ENCODE measurements at places on chromosomes 13 and 19. TPM values are rescaled to one million over a fixed set of nuclear protein-coding genes. Genes with fewer than 3 reads are reported as not detected.
A peak's percentile ranks its signal among the peaks of the same experiment; 100 is the strongest.

DNA sequence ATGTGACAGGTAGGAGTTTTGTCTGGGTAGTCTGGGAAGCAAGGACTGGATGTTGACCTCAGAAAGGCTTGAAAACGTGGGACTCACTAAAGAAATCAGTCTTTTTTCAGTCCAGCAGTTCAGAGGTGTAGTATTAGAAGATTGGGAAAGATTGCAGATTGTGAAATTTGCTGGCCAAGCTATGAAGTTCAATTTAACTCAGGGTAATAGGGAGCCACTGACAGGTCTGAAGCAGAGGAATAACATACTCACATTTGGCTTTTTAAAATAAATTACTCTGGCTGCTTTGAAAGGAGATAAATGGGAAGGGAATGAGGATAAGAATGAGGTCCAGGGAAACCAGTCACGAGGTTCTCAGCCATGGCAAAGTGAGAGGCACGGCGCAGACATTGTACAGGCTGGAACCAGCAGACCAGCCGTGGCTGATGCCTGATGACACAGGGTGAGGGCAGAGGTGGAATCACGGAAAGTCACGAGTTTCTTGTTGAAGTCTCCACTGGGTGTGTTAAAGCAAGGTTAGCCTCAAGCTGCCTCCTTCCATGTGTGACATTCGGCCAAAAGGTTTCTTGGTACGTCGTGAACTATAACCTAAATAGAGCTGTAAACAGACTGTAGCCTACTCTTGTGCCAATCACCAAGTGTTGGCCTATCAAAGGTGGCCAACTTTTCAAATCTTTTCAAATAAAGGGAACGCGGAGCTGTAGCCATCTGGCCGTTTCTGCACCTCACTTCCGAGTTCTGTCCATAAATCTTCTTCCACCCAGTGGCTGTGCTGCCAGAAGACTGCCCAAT is 377.6 kb downstream of the IRS2 start:
- no peaks in the 10 kb centered on the region for H3K4me1 ChIP-seq
- no peak overlapping the region for H3K27ac ChIP-seq
- no peaks in the 10 kb centered on the region for H3K36me3 ChIP-seq
- H3K4me3 ChIP-seq = no peak overlapping the region
- H3K27me3 ChIP-seq = no peaks in the 10 kb centered on the region
- no peak for DNase-seq

DNA sequence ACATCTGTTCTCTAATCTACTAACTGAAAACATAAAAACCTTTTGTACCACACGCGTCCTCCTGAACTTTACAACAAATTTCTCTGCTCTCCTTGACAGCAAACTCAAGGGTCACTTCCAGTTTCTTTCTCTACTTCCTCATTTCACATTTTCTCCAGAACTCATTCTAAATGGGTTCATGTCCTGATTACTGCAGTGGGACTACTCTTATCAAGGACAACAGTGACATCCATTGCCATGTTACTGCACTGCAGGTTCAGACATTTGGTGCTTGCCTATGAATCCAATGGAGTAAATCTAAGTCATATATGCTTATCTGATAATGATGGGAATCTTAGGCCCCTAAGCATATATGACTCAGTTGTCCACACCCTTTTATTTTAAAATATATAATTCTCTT is 35.3 kb downstream of the FPR3 start:
- H3K4me1 ChIP-seq = no peaks in the 10 kb centered on the region
- no peaks in the 10 kb centered on the region for H3K27me3 ChIP-seq
- no peak for DNase-seq
- no peak overlapping the region for H3K4me3 ChIP-seq

- H3K27ac ChIP-seq = peak overlapping the region; percentile 83
- no peaks in the 10 kb centered on the region for H3K27me3 ChIP-seq
- H3K36me3 ChIP-seq = peaks cover 3% of the 10 kb centered on the region
- no peak overlapping the region for H3K4me3 ChIP-seq
These were observed 13.0 kb downstream of the CIC start for GRCh38 chr19:42281827-42282762.

GRCh38 chr13:24564881-24565280 is 52.3 kb upstream of the PARP4 start:
- no peak overlapping the region for H3K27ac ChIP-seq
- no peak overlapping the region for H3K4me3 ChIP-seq
- H3K4me1 ChIP-seq = no peaks in the 10 kb centered on the region
- H3K36me3 ChIP-seq = no peaks in the 10 kb centered on the region

- H3K27me3 ChIP-seq = no peaks in the 10 kb centered on the region
- DNase-seq = no peak
- no peak overlapping the region for H3K4me3 ChIP-seq
- H3K27ac ChIP-seq = no peak overlapping the region
These were observed 2.8 kb downstream of the SWSAP1 start for GRCh38 chr19:11377237-11377636.

GRCh38 chr13:107370015-107370785 is 802.3 kb upstream of the ARGLU1 start:
- no peak overlapping the region for H3K27ac ChIP-seq
- no peaks in the 10 kb centered on the region for H3K27me3 ChIP-seq
- H3K4me1 ChIP-seq = no peaks in the 10 kb centered on the region
- H3K36me3 ChIP-seq = no peaks in the 10 kb centered on the region
- H3K4me3 ChIP-seq = no peak overlapping the region
- DNase-seq = no peak

DNA sequence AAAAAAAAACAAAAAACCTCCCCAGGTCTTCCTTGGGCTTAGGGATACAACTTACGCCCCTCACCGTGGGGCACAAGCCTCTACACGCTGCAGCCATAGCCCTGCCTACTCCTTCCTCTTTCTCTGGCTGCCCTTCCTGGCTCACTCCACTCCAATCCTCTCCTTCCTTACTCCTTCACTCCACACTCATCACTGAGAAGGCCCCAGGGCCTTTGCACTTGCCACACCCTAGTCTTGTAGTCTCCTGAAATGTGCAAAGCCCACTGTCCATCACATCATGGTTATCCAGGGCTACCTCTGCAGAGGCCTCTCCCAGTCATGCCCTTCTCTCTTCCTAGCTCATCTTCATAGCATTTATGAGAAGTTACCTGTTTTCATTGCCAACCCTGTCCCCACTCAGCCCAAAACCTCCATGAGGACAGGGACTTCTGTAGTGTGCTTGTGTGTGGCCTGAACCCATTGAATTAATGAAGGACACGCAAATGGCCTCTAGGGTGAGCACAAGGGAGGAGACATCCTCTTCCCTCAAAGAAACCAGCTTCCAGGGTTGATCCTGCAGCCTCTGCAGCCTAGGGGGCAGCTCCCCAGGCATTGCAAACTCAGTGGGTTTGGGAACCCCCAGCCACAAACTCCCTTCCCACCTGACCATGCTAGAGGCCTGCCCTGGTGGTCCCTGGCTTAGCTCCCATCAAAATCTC is 7.9 kb upstream of the HSH2D start:
- peaks cover 36% of the 10 kb centered on the region for H3K36me3 ChIP-seq
- H3K27ac ChIP-seq = no peak overlapping the region
- H3K4me3 ChIP-seq = no peak overlapping the region
- H3K4me1 ChIP-seq = peaks cover 10% of the 10 kb centered on the region

CEACAM7 gene
- polyA plus RNA-seq = not detected

GRCh38 chr13:21557995-21558394 is 46.0 kb downstream of the MICU2 start:
- H3K36me3 ChIP-seq = peaks cover 21% of the 10 kb centered on the region
- no peak overlapping the region for H3K4me3 ChIP-seq
- DNase-seq = no peak
- H3K4me1 ChIP-seq = no peaks in the 10 kb centered on the region

DNA sequence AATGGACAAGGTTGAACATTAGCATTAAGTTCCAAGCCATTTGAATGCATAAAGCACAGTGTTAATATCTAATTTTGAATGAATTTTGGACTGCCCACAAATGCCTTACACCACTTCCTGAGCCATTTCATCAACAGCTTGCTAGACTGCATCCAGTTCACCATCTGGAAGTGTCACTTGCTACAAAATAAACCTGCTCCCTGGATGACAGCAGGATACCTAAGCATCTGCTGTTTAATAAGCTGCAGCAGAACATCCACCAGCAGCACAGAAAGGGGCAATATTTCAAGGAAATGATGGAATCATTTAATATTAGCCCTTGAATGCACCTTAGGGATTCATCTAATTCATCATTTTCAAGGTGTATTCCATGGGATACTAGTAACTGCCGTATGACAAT is 76.6 kb upstream of the PCDH9 start:
- DNase-seq = no peak
- no peaks in the 10 kb centered on the region for H3K36me3 ChIP-seq
- no peak overlapping the region for H3K27ac ChIP-seq
- no peaks in the 10 kb centered on the region for H3K4me1 ChIP-seq
- no peak overlapping the region for H3K4me3 ChIP-seq

- H3K4me3 ChIP-seq = peak overlapping the region; percentile 61
- peak overlapping the region; percentile 67 for H3K27ac ChIP-seq
- H3K36me3 ChIP-seq = peaks cover 15% of the 10 kb centered on the region
- peaks cover 54% of the 10 kb centered on the region for H3K4me1 ChIP-seq
- peak; percentile 75 for DNase-seq
- H3K27me3 ChIP-seq = no peaks in the 10 kb centered on the region
These were observed 2.7 kb downstream of the UHRF1 start for GRCh38 chr19:4911786-4912672.

DNA sequence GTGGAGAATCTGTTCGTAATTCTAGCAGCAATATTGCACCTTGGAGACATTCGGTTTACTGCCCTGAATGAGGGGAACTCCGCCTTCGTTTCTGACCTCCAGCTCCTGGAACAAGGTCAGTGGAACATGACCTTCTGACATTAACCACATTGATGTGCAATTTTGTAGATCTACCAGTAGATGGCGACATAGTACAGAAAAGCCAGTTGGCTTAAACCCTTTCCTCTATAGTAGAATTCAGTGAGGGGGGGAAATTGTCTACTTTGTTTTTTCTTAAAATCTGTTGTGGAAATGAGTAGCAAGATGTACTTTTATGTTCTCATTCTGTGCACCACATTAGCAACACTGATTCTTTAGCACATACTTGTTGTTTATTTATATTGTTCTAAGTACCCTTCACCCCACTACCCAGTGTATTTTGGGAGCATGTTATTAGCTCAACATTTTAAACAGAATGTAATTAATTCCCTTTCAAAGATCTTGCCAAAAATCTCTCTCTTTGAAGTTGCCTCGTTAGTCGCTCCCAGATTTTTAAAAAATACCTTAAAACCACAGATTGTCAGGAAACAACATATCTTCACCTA is 332.2 kb downstream of the MYO16 start:
- peak; percentile 48 for DNase-seq
- no peaks in the 10 kb centered on the region for H3K36me3 ChIP-seq
- no peaks in the 10 kb centered on the region for H3K4me1 ChIP-seq
- no peak overlapping the region for H3K27ac ChIP-seq

DNA sequence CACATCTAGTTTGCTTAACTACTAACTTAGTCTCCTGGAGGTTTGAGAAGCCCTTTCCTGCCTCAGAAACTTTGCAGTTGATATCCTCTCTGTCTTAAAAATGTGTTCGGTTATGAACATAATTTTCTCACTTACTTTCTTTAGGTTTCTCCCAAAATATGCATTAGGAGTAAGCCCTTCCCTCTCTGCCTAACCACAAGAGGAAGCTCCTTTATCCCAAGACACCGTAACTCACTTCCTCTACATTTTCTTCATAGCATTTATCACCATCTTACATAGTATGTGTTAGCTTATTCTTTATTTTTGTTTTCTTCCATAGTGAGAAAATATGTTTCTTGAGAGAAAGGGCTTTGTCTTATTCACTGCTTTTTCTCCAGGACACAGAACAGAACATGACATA is 952.5 kb upstream of the ATXN8OS start:
- no peak for DNase-seq
- no peaks in the 10 kb centered on the region for H3K36me3 ChIP-seq
- no peaks in the 10 kb centered on the region for H3K4me1 ChIP-seq
- no peak overlapping the region for H3K27ac ChIP-seq
- H3K4me3 ChIP-seq = no peak overlapping the region
- H3K27me3 ChIP-seq = no peaks in the 10 kb centered on the region

SLC27A1 gene
- polyA plus RNA-seq = 8.2 TPM

All from naive thymus-derived CD4-positive, alpha-beta T cell (primary cell).